Naive thymus-derived CD4-positive, alpha-beta T cell (primary cell): ENCODE measurements at places on chromosomes 7 and 10. TPM values are rescaled to one million over a fixed set of nuclear protein-coding genes. Genes with fewer than 3 reads are reported as not detected.

The MALRD1 gene
- not detected for polyA plus RNA-seq

The ABCC2 gene
- polyA plus RNA-seq = 0.95 TPM

The DNAJC2 gene
- polyA plus RNA-seq = 18.2 TPM

The HSPA14 gene
- polyA plus RNA-seq = 14.9 TPM

The CYP2W1 gene
- not detected for polyA plus RNA-seq
